ENCODE measurements at places on chromosomes 2 and 18.

- DNase-seq = peak; percentile 82
These were observed 27.3 kb upstream of the INHBB start for GRCh38 chr2:120318626-120319025.

- no peak for DNase-seq
These were observed 153.6 kb upstream of the ZNF804A start for GRCh38 chr2:184444623-184445223.

DNA sequence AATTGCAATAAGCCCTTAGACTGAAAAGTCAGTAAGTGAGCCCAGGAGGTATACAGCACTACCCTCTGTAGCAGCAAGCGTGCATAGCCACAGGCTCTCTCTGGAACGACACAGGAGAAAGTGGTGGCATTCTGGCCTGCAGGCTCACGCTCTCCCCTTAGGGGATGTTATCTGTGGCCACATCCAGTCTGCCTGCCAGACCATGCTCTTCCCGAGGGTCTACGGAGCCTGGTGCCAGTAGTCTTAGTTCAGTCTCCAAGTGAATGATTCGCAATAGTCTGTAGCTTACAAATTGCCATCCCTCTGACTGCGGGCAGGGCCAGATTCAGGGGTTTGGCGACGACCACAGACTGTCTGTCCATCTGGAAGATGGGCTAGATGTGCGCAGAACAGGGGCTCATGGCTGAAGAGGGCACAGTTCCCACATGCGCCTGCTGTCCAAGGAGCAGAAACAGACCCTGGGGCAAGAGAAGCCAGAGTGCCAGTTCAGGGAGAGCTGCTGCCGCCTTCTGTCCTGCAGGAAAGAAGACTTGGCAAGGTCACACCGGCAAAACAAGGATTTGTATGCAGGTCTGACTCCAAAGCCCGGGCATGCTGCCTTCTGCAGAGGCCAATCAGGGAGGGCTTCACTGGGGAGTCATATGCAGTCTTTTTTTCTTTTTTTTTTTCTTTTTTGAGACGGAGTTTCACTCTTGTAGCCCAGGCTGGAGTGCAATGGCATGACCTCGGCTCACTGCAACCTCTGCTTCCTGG, 3.5 kb upstream of the KLF11 start:
- no peak for DNase-seq

- no peak for DNase-seq
These were observed 86.8 kb downstream of the METTL8 start for GRCh38 chr2:171346723-171347557.

DNA sequence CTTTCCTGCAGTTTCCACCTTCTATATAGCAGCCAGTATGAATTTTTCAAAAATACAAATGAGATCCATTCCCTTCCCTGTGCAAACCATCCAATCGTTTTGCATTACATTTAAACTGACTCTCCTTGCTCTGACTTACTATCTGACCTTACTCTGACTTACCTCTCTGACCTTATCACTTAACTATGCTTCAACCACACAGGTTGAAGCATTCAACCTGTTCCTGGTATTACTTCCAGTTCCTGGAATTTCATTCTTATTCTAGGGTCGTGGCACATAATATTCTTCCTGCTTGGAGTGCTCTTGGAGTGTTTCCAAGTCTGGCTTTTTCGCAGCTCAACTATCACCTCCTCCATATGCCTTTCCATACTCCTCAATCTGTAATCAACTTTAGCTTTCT, 850.6 kb upstream of the CHAC2 start:
- no peak for DNase-seq

- no peak for DNase-seq
These were observed 127.4 kb downstream of the VIT start for GRCh38 chr2:36823862-36824261.

GRCh38 chr18:22345718-22346117, 72.0 kb downstream of the CTAGE1 start:
- DNase-seq = no peak

DNA sequence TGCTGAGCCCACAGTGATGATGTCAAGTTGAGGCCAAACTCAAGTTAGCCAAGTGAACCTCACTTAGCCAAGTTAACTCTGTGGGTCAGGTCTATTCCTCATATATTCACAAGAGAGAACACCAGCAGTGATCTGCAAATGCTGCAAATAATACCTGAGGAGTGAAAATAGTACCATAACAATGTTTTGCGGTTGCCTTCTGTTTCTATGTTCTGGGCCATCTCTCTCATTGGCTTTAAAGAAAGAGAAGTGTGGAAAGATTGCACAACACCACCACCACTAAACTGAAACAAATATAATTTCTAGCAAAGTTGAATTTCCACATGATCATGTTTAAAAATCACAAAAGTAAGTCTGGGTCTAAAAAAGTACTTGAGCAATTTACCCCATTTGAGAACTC, 211.1 kb upstream of the GALNT5 start:
- DNase-seq = no peak

GRCh38 chr2:286774-287392, 1.0 kb downstream of the ALKAL2 start:
- no peak for DNase-seq

DNA sequence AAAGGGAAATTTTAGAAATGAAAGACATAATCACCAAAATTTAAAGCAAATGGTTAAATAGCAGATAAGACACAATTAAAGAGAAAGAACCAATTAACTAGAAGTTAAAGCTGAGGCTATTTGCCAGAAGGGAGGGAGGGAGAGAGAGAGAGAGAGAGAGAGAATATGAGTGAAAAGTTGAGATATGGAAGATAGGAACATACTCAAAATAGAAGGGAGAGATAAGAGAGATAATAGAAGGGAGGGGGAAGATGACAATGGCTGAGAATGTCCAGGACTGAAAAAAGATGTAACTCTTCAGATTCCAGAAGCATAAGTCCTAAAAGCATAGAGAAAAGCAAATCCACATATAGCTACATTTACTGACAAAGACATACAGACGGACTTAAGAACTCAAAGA, 17.1 kb upstream of the AAK1 start:
- no peak for DNase-seq

DNA sequence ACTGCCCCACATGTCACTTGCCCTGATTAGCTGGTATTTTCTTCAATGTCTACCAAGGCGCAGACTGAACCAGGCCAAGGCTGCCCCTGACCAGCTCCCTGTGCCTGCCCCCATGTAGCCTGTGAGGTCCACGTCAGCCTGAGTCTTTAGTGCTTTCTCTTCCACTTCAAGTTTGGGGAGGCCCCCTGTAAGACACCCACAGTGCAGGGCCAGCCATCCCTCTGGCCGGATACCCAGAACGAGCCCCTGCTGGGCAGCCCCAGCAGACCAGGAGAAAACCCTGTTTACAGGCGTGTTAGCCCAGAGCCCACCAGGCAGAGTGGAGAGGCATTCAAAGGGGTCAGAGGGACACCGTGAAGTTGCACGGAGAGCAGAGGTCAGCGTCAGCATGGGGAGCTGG, 92.4 kb downstream of the TFCP2L1 start:
- no peak for DNase-seq

DNA sequence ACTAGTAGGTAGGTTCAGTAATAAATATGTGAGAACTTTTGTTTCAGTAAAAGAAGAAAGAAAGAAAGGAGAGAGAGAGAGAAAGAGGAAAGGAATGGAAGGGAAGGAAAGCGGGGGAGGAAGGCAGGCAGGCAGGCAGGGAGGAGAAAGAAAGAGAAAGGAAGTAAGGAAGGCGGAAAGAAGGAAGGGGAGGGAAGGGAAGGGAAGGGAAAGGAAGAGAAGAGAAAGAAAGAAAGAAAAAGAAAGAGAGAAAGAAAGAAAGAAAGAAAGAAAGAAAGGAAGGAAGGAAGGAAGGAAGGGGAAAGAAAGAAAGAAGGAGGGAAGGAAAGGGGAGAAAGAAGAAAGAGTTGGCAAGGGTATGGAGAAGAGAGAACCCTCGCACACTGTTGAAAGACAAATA, 67.6 kb downstream of the CD226 start:
- DNase-seq = no peak

DNA sequence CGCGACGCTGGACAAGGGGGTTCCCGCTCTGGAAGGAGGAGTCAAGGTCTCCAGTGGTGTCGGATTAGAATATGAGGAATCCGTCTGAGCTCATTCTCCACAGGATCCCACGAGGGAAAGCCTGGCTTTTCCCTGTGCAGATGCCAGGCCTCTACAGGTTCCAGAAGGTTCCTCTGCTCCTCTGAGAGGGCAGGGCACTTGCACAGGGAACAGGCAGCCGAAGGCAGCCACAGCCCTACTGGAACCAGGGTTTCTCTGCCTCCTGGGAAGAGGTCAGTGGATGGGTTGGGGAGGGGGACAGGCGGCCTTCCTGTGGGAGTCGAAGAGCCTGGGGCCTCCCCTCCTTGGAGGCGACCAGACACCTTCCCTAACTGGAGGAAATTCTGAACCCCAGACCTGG, 1.7 kb upstream of the AQP12A start:
- DNase-seq = no peak

- no peak for DNase-seq
These were observed 1.4 kb upstream of the CAPN10 start for GRCh38 chr2:240585101-240585500.

- no peak for DNase-seq
These were observed 4.8 kb upstream of the SNED1 start for GRCh38 chr2:240993446-240994170.

GRCh38 chr2:154692927-154693326, 5.6 kb upstream of the KCNJ3 start:
- no peak for DNase-seq

GRCh38 chr2:45691171-45691999, 39.9 kb downstream of the PRKCE start:
- no peak for DNase-seq

- DNase-seq = no peak
These were observed 220.6 kb upstream of the SH3BP4 start for GRCh38 chr2:234731236-234731635.

GRCh38 chr2:26429779-26430578, 28.3 kb downstream of the DRC1 start:
- no peak for DNase-seq

DNA sequence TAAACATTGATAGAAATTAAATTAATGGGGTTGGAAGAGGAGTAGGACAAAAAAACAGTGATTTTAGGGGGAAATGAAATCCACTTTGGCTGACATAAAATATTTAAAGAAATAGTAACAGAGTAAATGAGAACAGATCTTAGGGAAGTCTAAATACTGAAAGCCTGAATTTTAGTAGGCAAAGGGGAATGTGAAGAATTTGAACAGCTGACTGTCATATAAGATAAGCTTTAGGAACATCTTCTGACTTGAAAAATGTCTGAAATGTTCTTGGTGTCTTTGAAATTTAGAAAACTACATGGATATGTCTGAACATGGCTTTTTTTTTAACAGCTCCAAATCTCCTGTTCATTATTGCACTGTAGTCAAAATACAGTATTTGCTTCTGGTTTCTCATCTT, 150.3 kb downstream of the CALCRL start:
- DNase-seq = no peak

DNA sequence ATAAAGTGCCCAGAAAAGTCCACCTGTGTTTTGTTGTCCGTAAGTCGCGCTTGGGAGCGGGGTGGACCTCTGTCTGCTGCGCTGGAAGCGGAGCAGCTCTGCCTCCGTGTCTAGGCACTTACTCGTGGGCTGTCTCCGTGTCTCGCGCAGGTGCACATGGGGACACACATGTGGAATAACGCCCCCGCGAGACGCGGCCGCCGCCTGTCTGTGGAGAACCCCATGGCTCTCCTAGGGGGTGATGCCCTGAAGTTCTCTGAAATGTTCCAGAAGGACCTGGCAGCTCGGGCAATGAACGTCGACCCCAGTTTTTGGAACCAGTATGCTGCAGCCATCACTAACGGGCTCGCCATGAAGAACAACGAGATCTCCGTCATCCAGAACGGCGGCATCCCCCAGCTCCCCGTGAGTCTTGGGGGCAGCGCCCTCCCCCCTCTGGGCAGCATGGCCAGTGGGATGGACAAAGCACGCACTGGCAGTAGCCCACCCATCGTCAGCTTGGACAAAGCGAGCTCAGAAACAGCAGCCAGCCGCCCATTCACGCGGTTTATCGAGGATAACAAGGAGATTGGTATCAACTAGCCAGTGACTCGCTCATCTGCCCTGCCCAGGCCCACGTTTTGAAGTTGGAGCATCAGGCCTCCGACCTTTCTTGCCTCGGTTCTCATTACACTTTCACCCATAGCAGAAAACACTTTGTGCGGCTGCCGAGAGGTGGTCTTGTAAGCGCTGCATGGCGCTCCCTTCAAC, 17.3 kb downstream of the SALL3 start:
- no peak for DNase-seq

DNA sequence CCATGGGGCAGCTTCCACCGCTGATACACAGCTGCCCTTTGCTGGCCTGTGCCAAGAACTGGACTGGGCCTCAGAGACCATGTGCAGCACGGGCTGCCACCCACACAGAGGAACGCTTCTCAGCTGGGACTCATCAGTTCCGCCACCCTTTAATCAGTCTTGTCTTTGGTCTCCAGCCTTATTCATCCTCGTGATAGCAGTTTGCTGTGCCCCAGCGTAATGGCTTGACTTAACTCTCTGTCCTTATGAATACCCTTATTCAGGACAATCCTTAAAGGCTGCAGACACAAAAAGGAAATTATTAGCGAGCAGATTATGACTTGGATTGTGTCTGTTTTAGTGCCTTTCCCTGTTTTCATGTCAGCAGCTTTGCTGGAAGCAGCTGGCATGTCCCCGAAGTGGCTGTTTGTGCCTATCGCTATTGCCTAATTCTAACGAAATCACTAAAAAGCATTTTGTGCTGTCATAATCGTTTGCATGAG, 108.9 kb upstream of the DAPL1 start:
- DNase-seq = no peak

DNA sequence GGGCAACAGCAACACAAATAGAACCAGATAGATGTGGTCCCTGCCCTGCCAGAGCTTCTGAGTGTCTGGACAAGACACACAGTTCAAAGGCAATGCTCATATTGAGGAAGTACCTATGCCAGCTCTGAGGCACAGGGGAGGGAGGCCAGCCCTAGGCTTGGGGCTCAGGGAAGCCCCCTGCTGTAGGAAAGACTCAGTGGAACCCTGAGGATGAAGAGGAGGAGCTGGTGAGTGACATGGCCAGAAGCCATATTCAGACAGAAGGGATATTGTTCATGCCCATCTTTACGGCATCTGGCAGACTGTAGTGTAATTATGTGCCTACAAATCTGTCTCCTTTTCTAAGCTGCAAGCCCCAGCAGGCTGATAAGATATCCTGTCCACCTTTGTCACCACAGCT, 8.8 kb downstream of the SIGLEC15 start:
- DNase-seq = no peak

GRCh38 chr2:123061534-123061933, 963.6 kb upstream of the CNTNAP5 start:
- DNase-seq = no peak

- peak; percentile 28 for DNase-seq
These were observed 46.0 kb downstream of the TTC32 start for GRCh38 chr2:19855542-19856431.

DNA sequence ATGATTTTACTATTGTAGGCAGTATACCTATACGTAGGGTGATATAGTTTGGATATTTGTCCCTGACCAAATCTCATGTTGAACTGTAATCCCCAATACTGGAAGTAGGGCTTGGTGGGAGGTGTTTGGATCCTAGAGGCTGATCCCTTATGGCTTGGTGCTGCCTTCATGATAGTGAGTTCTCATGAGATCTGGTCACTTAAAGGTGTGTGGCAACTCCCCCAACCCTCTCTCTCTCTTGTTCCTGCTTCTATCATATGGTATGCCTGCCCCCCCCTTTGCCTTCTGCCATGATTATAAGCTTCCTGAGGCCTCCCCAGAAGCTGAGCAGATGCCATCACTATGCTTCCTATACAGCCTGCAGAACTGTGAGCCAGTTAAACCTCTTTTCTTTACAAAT, 1.7 kb upstream of the SERPINB10 start:
- no peak for DNase-seq

Measured in right forelimb (tissue), 1 donor.